ENCODE measurements at places on chromosomes 3 and 15. TPM values are rescaled to one million over a fixed set of nuclear protein-coding genes. Genes with fewer than 3 reads are reported as not detected.

DNA sequence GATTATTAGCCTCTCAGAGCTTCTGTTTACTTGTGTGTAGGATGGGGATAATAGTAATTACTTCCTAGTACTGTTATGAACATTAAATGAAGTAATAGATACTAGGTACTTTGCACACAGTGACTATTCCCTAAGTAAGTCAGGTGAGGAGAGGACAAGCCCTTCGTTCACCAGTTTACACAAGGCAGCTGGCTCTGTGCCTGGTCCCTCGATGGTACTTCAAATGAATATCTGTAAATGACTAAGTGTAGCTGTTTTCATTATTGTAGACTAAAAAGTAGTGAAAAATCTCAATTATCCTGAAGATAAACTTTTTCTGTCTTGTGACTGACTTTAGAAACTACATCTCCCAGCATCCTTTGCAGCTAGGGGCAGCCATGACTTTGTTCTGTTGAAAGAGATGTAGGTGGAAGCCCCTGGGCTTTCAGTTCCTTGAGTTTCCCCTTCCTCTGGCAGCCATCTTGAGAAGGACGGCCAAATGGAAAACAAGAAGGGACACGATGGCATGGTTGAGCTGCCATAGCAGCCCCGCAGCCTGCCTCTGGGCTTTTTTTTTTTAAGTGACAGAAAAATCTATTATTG, 11.7 kb upstream of the WNT7A start:
- no peak for DNase-seq

The SEMA6D gene
- 12.8 TPM for total RNA-seq

- DNase-seq, result no peak
These were observed 59.5 kb downstream of the LRRC28 start for GRCh38 chr15:99310745-99311144.

DNA sequence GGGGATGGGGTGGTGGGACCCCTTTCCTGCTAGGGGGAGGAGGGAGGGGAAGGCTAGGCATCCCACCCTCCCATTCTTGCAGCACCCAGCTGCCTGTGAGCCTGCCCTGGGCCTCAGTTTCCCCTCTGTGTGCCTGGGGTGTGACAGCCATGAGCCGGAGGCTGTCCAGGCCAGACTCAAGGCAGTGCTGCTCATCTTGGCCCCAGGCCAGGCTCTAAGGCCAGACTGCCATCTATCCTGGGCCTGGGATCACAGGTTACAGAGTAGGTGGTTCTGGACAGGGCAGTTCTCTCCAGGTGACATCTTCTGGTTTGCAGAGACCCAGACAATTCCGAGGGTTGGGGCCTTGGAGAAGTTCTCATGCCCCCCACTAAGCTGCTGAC, 3.3 kb upstream of the VILL start:
- no peak for DNase-seq

GRCh38 chr3:99845331-99845730, 27.7 kb downstream of the CMSS1 start:
- no peak for DNase-seq

The ZBED2 gene
- total RNA-seq, result not detected

DNA sequence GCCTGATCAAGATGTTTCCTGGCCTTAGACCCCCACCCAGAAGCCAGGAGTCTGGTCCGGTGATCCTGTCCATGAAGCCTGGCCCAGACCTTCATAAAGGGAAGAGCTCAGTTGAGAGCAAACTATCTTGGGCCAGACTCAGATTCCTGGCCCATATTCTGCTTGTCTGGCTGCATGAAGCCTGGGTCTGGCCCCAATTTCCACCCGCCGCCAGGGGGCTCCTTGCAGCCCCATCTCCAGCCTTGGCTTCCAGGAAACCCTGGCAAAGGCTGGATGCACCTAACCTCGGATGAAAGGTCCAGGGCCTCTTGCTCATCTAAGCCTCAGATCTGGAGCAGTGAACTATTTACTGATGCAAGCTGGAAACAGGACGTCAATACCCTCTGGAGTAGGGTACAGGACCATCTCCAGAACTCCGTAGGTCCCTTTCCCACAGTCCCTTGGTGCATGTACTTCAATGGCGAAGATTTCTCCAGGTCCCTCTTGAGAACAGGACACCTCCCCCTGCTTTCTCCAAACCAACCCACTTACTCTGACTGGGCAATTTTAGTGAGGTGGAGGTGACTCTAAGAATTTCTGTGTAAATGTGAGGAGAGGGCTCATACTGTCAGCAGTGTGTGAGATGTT, 5.6 kb downstream of the FOXL2 start:
- peak; percentile 81 for DNase-seq

The PAK6 gene
- 0.31 TPM for total RNA-seq

DNA sequence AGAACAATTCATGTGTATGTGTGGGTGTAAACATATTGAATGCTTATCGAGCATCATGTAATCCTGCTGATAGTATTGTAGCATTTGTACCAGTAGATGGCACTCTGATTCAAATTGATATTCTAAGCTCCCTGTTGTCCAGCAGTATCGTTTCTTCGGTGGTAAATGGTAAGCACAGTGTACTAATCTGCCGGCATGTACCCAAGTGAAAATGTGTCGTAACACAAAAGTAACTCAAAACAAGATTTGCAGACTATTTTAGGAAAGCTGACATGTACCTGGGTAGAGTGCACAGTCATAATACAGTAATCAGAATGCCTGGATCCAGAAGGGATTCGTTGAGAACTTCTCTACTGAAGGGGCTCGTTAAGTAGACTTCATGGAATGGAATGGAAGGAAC, 31.7 kb upstream of the MNS1 start:
- DNase-seq, result peak; percentile 13
